ENCODE measurements at places on chromosomes 12 and 14. TPM values are rescaled to one million over a fixed set of nuclear protein-coding genes. Genes with fewer than 3 reads are reported as not detected.

PRB2 gene
- total RNA-seq, result not detected

ENDOU gene
- 0.40 TPM for total RNA-seq

TMBIM4 gene
- 51.7 TPM for total RNA-seq

GLS2 gene
- total RNA-seq, result 0.13 TPM

OAS3 gene
- total RNA-seq, result 5.5 TPM

ADAM21 gene
- total RNA-seq, result 0.86 TPM

TAS2R30 gene
- 7.5 TPM for total RNA-seq

NR4A1 gene
- 5.9 TPM for total RNA-seq

EXOC3L4 gene
- total RNA-seq, result 0.39 TPM

ACSM4 gene
- not detected for total RNA-seq

SPTLC2 gene
- total RNA-seq, result 33.6 TPM

CCDC196 gene
- not detected for total RNA-seq

IFI27 gene
- 10.9 TPM for total RNA-seq

SLCO1C1 gene
- total RNA-seq, result 2.0 TPM

SH2B3 gene
- total RNA-seq, result 38.2 TPM

RTN1 gene
- total RNA-seq, result 2.8 TPM

Measured in smooth muscle cell of the pulmonary artery (primary cell).